ENCODE measurements at places on chromosomes 1 and 21.

- no peak for DNase-seq
These were observed 664.4 kb downstream of the MATN1 start for GRCh38 chr1:30058970-30059369.

GRCh38 chr1:201125019-201125418 is 2.0 kb downstream of the ASCL5 start:
- no peak for DNase-seq

GRCh38 chr1:191876631-191877030 is 281.6 kb upstream of the RGS18 start:
- DNase-seq = no peak

GRCh38 chr1:103525114-103525606 is 339 bp upstream of the RNPC3 start:
- DNase-seq = no peak

DNA sequence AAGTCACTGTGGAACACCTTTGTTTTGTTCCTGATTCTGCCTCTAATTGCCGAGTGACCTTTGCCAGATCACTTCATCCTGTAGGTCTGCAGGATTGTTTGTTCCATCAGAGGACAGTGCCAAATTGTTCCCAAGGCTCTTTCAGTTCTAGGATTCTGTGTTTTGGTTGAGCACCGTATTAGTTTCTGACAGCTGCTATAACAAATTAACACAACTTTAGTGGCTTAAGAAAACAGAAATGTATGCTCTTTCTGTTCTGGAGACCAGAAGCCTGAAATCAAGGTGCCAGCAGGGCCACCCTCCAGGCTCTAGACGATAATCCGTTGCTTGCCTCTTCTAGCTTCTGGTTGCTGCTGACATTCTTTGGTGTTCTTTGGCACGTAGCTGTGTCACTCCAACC is 3.4 kb upstream of the PIGR start:
- no peak for DNase-seq

- no peak for DNase-seq
These were observed 23.3 kb upstream of the C1orf105 start for GRCh38 chr1:172397221-172397620.

GRCh38 chr1:11528611-11529261 is 49.8 kb downstream of the DISP3 start:
- no peak for DNase-seq

DNA sequence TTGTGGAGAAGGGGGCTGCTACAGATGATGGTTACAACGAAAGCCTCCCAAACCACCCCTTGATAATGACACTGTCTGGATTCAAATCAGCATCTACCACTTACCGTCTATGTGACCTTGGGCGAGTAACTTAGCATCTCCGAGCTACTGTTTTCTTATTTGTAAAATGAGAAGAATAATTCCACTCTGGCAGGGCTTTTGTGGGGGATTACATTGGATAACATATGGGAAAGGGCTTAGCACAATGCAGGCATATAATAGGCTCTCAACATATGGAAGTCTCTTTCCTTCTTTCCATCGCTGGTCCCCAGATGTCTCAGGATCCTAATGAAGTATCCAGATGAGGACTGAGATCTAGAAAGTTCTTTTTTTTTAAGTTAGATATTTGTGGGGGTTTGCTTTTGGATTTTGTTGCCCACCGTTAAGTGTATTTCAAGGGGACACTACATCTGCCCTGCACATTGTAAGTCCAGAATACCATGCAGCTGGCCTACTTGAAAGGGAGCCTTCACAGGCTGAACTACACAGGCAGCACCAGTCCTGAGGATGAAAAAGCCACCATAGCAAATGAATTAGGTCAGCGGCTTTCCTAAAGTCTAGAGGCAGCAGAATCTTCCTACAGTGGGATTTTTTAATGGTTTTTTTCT is 172.2 kb upstream of the IRF2BP2 start:
- DNase-seq = peak; percentile 40

GRCh38 chr1:183226361-183226760 is 40.3 kb downstream of the LAMC2 start:
- DNase-seq = no peak

GRCh38 chr21:25496825-25497482 is 110.3 kb downstream of the MRPL39 start:
- no peak for DNase-seq

DNA sequence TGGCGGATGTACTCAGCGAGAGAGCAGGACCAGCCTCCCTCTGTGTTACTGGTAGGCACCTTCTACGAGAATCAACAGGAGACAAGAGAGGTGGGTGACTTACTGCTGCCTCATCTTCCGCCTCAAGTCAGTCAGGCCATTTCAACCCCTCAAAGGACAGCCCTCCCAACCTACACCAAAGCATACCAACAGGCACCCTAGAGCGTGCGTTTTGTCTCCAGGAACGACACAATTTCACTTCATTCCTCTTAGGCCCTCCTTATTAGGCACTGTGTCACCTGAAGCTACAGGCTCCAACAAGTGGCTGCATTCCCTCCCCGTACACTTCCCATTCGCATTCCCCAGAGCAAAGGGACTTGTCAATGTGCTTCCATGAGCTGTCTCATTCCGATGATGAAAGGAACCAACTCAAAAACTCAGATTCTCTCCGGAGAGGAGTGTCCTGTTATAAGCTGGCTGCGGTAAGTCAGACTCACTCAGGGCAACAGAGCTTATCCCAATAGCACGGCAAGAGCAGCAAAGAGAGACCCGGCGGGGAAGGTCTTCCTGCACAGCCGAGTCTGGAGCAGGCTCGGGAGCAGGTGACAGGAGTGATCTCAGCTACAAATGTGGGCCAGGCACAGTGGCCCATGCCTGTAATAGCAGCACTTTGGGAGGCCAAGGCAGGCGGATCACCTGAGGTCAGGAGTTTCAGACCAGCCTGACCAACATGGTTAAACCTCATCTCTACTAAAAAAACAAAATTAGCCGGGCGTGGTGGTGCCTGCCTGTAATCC is 120.6 kb upstream of the IFFO2 start:
- DNase-seq = no peak

DNA sequence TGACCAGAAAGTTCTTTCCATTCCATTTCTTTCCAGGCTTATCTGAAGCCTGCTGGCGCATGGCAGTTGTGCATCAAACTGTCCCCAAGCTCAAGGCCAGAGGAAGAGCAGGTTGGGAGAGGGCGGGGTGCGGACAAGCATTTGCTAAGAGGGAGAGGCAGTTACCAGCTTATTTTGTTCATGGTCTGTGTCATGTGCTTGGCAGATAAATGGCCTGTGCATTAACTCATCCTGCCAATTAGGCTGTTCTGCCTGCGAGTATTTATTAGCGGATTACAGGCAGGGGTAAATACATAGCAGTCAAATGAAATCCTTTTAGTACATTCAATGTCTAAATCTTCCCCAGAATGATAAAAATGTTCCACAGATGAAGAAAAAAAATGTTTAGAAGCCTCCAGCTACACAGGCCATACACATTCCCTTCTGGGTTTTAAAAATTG is 48.9 kb upstream of the B3GALNT2 start:
- no peak for DNase-seq

- peak; percentile 68 for DNase-seq
These were observed 13.0 kb upstream of the KCNC4 start for GRCh38 chr1:110196917-110197765.

DNA sequence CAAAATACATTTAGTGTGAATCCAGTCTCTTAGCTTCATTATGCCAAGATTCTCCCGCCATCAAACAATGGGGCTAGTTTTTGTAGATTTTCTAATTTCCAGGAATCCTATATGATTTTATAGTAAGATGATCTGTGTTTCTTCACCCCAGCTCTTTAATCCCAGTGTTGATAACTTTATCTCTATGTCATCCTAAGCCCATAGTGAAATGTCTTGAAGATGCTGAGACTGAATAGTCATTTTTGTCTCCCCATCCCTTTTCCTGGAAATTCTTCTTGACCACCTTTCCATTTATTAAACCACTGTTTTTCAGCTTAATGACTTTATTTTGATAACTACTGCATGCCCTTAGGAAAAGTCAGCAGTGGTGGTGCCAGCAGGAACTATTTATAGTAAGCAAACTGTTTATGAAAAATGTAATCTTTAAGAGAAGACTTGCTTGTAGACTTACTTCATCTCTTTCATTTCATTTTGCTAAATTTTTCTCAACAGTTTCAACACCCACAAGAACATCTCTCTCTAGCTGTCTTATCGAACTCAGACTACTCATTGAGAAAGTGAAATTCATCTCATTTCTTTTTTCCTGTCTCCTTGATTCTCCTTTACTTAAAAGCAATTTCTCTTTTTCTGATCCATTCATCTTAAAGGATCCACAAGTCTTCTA is 116.6 kb downstream of the NTMT2 start:
- no peak for DNase-seq

- no peak for DNase-seq
These were observed 85.6 kb downstream of the RGS7 start for GRCh38 chr1:241271427-241271826.

GRCh38 chr21:44000360-44000759 is 11.7 kb upstream of the TRAPPC10 start:
- no peak for DNase-seq
